ENCODE measurements at places on chromosomes 16 and 17. TPM values are rescaled to one million over a fixed set of nuclear protein-coding genes. Genes with fewer than 3 reads are reported as not detected.

The TMEM204 gene
- polyA plus RNA-seq: 25.1 TPM

The MT1A gene
- polyA plus RNA-seq: not detected

The SLFN11 gene
- polyA plus RNA-seq: 21.2 TPM

The CMC2 gene
- 37.4 TPM for polyA plus RNA-seq

The SLC35G6 gene
- 0.40 TPM for polyA plus RNA-seq

DNA sequence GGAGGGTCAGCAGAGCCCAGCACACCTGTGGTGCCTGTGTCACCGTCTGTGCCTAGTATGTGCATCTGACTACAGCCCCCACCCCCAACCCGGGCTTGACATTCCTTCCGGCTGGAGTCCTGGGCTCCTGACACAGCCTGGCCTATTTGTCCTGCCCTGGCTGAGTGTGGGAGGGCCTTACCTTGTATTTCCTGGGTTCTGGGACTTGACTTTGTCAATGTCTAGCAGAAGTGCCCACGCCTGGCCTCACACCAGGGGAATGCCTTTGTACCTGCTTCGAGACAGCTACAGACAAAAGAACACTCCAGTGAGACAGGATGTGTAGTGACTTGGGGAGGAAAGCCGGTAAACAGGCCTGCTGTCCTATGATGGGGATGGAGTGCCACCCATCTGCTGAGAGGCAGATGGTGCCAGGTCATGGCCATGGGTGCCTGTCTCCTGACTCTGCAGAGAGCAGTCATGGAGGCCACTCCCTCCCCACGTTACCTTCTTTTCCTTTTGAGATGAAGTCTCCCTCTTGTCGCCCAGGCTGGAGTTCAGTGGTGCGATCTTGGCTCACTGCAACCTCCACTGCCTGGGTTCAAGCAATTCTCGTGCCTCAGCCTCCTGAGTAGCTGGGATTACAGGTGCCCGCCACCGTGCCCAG, 42.8 kb downstream of the TNFRSF13B start:
- DNase-seq: no peak

DNA sequence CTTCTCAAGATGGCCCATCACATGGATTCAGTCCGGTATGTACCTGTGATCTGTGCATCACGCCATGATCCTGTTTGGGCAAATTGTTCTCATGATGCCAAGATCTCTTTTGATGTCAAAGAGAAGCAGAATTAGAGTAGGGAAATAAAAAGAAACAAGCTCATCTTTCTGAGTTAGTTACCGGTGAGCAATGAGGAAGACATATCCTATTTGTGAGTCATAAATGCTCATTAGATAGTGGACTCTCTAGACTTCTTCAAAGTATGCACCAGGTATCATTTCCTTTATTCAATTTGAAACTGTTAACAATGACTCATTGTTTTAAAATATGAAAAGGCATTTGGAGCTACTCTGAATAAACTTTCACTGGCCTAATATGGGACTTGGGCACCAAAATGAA, 8.0 kb upstream of the KRTAP4-12 start:
- DNase-seq: no peak

DNA sequence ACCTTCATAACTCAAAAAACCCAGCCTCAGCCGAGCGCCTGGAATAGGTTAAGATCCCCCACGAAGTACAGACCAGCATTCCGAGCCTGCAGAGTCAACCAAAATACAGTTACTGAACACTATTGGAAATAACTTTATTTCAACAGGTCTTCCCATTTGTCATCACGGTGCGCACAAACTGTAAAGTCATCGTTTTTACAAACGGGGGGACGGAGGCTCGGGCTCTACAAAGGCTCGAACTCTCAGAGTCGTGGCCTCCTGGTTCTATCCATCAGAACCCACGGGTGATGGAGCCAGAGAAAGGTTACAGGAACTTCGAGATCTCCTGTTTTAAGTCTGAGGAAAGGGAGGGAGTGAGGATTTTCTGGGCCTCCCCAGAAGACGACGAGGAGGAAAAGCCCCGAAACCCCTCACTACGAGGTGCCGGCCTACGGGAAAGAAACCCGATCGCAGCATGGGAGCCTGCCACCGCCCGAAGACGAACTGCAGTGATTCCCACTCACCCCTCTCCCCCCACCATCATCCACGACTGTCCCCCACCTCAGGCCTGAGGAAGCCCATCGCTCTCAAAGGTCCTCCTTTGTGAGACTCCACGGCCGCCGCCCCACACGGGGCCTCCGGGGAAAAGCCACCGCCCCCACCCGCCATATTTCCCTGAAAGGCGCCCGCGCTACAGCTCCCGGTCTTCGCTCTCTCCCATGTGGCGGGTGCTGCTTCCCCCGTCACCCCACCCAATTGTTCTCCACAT, 917 bp downstream of the YWHAE start:
- peak; percentile 38 for DNase-seq

DNA sequence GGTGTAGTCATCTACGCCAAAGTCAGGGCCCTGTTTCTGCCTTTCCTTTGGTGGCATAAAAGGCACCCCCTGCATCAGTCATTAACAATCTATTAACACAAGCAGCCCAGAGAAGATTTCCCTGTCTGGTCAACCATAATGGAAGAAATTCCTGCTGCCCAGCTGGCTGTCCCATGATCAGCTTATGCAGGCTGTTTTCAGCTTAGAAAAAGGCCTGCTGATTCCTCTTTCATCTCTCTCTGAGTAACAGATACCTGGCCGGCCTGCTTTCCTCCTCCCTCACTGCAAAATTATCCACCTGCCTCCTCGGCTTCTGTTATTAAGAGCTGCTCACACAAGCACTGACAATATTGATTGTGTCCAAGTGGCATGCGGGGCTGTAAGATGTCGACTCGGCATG, 70.3 kb upstream of the MMP2 start:
- no peak for DNase-seq

DNA sequence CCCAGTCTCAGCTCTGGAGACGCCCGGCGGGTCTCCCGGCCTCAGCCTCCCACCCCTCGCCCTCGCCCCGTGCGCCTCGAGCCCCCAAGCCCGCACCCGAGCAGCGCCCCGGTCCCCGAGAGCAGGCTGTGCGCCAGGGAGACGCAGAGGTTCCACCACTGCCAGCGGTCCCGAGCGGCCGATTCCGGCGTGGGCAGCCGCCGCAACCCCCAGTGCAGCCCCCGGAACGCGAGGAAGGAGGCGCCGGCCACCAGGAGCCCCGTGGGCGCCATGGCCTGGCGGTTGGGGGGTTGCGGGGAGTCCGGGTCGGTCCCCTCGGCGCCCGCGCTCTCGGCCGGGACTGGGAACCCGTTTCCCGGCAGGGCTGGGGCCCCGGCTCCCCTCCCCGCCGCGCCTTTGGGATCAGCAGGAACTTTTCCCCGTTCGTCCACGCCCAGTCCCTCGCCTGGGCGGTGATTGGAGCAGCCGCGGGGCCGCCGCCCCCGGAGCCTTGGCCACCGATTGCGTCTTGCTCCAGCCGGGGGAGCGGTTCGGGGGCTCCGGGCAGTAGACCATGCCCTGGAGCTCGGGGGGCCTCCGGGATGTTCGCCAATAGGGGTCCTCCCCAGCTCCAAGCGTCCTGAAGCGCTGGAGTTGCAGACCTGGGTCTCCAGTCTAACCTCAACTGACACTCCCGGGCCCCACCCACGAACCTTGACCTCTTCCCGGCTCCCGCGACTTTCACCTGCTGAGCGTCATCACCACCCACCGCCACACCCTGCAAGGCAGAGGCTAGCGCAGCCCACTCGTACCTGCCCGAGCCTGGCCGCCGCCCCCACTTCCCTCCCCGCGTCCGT, at the start of gene TLCD2:
Gene TLCD2 (minus strand): TSS at position 407 of the 836 bp plus-strand sequence. CDS start 135 bp downstream, at position 272.
- DNase-seq: peak; percentile 63

DNA sequence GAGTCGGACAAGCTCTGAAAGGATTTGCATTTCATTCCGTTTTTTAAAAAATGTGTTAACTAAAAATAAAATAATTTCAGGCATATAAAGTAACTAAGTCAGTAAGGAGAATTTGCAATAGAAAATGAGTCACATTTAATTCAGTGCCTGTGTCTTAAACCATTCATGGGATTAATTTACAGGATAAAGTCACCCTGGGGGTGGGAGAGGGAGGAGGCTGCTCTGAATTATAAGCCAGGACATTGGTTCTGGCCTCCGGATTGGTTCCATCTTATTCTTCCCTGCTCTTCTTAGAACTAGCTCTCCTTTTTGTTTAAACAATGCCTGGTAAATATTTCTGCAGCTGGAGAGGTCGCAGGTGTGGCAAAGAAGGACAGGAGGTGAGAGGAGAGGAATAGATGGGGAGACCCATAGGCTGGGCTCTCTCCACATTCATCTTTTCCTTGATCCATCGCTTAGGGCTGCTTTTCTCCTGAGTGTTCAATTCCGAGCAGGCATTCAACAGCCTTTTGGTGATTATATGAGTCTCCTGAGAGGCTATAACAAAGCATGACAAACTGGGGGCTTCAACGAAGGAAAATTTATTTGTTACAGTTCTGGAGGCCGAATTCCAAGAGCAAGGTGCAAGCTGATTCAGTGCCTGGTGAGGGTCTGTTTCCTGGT, 319.2 kb downstream of the PHKB start:
- no peak for DNase-seq

DNA sequence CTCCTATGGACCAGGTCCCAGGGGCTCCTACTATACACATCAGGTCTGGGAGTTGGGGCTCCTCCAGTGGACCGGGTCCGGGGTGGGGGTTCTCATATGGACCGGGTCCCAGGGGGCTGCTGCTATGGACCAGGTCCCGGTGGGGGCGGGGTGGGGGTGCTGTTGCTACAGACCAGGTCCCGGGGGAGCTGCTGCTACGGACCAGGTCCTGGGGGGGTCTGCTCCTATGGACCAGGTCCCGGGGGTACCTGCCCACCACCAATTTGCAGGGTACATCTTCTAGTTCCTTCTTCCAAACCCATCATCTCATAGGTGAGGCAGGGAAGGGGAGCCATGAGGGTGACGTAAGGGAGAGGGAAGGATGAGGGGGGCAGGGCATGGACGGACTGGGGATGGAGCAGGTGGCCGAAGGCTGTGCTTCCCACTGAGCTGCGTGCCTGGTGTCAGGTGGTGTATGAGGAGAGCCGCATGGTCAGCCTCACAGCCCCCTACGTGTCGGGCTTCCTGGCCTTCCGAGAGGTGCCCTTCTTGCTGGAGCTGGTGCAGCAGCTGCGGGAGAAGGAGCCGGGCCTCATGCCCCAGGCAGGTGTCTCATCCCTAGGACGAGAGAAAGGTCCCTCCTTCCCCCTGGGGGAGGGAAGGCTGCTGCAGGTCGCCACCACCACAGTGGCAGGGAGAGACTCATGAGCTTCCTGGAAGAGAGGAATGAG, 6.6 kb downstream of the ENDOV start:
- DNase-seq: no peak

DNA sequence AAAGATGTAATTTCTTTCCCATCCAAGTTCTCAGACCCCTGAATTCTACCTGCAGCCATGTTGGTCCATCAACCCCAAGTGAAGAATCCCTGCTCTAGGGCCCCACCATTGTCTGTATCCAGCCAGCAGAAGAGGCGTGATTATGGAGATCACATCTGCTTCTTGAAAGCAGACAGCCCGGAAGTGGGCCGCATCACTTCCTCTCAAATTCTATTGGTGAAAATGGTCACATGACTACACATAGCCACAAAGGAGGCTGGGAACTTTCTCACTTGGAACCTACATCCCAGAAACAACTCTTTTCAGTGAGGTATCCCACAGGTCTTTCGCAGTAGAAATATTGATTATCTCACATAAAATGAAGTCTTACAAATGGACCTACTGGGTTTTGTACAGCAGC, 40.1 kb downstream of the IL4R start:
- no peak for DNase-seq

- DNase-seq: no peak
These were observed 23.2 kb downstream of the MAP3K14 start for GRCh38 chr17:45293413-45294211.

GRCh38 chr16:47624563-47624962, 163.4 kb downstream of the PHKB start:
- DNase-seq: no peak

DNA sequence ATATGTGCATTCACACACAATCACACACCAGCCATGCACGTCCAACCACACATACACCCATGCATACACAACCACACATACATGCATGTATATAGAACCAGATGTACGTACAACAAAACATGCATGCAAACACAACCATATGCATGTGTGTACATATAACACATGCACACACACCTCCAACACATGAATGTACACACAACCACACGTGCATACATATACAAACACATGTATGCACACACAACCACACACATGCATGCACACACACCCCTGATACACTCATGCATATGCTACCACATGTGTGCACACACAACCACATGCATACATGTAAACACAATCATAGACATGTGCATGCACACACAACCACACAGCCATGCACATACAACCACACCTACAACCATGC, 52.0 kb upstream of the SDK2 start:
- no peak for DNase-seq

All from right lung (tissue), 10 donors.